ENCODE measurements at places on chromosomes 5 and 9.

DNA sequence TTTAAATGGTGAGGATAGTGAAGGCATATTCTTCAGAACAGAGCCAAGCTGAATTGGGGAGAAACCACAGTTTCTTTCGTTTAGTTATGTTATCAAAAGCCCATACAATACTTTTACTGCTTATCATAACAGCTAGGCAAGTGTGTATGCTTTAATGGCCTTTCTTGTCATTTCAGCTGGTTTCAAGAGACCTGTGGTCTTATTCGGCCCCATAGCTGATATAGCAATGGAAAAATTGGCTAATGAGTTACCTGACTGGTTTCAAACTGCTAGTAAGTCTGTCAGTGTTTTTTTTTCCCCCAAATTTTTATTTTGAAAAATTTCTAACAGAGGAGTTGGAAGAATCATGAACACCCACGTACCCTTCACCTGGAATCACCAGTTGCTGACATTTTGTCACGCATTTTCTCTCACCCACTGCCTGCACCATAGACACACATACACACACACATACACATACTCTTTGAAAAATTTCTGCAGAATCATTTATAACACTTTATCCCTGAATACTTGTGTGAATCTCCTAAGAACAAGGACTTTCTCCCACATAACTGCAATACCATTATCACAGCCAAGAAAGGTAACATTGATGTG, 63.7 kb downstream of the TJP2 start:
- DNase-seq, result no peak

DNA sequence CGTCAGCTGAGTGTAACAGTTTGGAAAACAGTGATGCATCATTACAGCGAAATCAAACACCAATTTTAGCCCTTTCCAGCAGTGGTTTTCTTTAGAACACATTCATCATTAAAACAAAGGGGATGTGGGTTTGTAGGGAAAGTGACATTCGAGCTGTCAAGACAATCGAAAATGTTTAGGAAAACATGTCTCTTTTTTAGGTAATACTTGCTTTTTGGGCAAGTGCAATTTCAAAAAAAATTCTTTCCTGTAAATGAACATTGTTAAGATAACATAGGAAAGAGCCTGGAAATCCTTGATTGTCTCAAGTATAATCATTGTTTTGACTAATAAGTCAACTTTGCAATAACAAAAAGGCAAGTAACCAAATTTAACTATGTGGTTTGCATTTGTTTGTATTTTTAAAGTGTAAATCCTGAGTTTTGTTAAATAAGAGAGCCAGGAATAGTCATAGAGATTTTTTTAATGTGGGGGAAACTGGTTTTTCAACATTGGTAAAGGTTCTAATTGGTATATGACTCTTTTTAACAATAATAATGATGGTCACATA, 182.5 kb downstream of the TTLL11 start:
- no peak for DNase-seq

GRCh38 chr9:129549684-129550083, 71.2 kb downstream of the C9orf50 start:
- DNase-seq, result peak; percentile 76

- DNase-seq, result no peak
Measured at GRCh38 chr5:163363389-163363788, 74.0 kb upstream of the CCNG1 start.

GRCh38 chr5:37437711-37438110, 58.6 kb downstream of the WDR70 start:
- DNase-seq, result no peak

- no peak for DNase-seq
Measured at GRCh38 chr5:78367318-78367991, 7.0 kb downstream of the SCAMP1 start.

- DNase-seq, result no peak
Measured at GRCh38 chr5:127572930-127573329, 55.5 kb downstream of the PRRC1 start.

DNA sequence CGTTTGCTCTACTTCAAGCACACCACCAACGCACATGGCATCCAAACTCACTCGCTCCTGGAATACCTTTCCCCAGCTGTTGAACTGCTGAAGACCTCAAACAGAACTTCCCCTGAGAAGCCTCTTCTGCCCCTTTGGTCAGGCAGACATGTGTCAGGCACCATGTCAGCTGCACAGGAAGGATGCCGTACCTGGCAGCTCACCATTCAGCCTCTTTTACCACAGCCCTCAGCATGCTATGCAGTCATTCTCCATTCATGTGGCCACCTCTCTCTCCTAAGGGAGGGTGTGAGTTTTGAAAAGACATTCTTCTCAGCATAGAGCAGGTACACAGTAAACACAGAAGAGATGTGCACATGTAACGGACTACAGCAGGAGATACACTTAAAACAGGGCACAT, 14.2 kb downstream of the IL4 start:
- DNase-seq, result no peak

- no peak for DNase-seq
Measured at GRCh38 chr5:157306081-157306480, 40.2 kb downstream of the CYFIP2 start.

DNA sequence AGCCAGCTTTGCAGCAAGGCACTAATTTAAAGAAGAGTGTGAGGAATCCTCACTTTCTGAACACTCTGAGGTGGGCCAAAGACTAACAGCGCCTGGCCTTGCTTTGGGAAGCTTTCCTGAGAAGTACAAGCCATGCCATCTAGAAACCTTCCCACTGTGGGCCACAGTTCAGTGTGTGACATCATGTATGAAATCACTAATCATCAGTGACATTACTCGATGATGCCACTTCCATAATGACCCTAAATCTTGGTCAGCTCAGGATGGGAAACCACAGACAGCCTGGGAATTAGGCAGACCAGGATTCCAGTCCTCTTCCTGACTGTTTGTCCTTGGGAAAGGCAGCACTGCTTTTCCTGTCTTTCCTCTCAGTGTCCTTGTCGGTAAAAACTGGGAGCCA, 54.2 kb upstream of the HSPA9 start:
- DNase-seq, result no peak

GRCh38 chr5:136082390-136083193, 50.1 kb upstream of the SMAD5 start:
- DNase-seq, result peak; percentile 76

- no peak for DNase-seq
Measured at GRCh38 chr9:115210699-115211098, 92.7 kb upstream of the TNC start.
